ENCODE measurements at places on chromosomes 7 and 10.

DNA sequence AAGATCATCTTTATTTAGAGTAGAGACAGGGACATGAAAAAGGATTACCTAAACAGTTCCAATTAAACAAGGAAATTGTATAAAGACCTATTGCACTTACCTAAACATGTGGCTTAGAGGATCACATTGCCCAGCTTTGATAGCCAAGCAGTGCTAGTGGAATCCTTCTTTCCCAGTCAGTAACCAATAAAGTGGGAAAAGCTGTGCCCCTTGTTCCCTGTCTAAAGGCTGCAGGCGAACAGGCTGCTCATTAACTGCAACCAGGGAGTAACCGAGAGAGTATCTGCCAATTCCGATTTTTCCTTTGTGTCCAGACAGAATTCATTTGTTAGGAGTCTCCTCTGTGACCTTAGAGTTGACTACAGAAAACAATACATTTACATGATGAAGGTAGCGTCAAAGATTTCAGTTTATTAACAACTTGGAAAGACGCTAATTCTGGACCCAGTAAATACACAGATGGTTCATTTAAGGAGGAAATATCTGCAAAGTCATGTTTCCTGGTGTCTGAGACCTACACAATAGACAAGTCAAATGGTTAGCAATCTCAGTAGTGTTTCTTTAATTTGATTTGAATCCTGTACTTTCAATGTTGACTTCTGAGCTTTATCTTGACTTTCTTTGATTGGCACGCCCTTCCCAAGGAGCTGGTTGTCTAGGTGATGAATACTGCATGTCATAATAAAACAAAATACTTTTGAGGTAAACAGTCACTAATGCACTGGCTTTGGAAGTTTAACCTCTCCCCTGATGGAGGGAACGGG lies 57.3 kb upstream of the MET start:
- DNase-seq: no peak

DNA sequence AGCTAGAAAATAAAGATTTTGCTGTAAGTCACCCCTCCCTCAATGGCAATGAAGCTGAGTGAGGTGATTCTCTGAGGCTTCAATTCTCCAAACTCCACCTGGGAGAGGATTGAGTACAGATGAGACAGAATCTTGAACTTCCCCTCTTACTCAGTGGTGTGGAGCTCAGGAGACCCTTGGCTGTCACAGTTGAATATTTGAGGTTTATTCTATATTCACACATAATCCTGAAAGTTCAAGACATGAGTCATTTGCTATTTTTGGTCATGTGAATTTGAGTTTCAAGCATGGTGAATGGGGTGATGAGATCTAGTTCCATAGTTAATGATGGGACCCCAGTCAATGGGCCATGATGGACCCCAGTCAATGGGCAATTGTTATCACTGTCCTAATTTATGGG lies 13.9 kb upstream of the TECTB start:
- no peak for DNase-seq

- DNase-seq: no peak
Observed at GRCh38 chr10:121371836-121372235, 226.4 kb downstream of the FGFR2 start.

GRCh38 chr7:26861050-26861449 lies 3.3 kb downstream of the SKAP2 start:
- no peak for DNase-seq

DNA sequence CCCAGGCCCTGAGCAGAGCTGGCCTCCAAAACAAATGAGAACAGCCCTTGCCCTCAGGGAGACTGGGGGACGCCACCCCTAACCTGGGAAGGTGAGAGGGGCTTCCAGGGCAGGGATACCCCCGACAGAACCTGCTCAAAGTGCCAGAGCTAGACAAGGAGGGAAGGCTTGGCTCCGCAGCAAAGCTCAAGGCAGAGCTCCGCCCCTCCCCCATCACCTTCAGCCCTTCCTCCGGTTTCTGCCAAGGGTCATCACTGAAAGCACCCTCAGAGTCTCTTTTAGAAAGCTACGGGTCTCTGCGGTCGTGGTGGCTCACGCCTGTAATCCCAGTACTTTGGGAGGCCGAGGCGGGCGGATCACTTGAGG lies 73.4 kb upstream of the CUX1 start:
- no peak for DNase-seq

- DNase-seq: no peak
Observed at GRCh38 chr10:79313911-79314439, 33.3 kb upstream of the PPIF start.

DNA sequence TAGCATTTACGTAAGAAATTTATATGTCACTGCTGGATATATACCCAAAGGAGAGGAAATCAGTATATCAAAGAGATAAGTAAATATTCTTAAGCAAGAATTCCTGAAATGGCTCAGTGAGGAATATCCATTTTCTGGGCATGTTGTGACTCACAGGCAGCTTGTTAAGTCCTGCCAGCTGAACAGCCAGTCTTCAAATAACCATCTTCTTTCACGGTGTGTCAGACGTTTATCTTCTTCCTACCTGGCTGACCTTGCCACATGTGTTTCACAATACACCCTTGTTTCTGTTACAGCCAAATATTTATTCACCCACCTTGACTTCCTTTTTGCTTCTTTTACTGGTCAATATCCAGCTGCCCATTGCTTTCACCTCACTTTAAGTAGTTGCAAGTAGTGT lies 648.1 kb downstream of the ANKRD7 start:
- DNase-seq: no peak

DNA sequence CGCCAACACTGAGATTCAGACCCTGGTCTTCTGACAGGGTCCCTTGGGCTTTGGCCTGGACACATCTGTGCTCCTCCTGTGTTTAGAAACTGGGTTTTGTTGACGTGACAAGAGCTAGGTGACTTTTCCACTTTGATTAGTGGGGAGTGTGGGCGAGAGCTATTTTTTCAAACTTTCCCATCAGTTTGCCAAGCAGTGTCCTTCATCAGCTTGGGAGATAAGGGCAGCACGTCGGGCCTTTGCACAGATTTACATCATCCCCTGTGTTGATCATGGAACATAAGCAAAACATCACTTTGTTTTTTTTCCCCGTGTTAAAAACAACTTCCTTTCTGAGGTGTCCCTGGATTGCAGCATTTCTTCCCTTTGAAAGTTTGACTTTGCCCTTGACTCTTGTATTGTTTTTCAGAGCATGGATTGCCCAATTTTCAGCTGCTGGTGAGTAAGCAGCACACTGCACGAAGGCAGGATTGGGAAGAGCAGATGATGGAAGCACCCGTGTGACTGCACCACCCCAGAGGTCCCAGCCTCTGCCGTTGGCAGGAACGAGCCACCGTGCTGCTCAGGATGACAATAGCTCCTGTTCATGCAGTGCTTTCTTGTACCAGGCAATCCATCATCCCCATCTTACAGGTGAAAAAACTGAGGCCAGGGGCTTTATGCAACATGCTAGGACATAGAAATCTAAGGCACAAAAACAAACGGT lies 6.4 kb upstream of the IGFBP1 start:
- DNase-seq: no peak

DNA sequence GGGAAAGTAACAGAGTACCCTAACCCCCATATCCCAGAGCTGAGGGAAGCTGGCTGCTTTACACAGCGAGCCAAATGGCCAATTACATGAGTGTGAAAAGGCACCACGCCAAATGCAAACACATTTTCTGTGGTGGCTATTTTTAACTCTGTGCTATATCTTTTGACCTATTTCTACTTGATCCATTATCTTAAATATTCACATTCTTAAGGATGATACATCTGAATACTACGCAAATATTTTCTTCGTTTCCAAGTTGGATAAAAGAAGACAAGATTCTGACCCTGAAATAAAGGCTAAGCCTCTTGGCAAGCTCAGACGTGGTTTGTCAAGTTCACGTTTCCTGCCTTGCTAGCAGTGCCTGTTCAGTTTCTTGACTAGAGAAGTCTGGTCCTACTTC lies 146.7 kb upstream of the TMEM196 start:
- no peak for DNase-seq

GRCh38 chr10:117134306-117135025 lies 3.6 kb downstream of the VAX1 start:
- DNase-seq: no peak

- DNase-seq: no peak
Observed at GRCh38 chr10:33183655-33184054, 150.8 kb downstream of the NRP1 start.

GRCh38 chr10:585502-585901 lies 104.0 kb downstream of the DIP2C start:
- no peak for DNase-seq

DNA sequence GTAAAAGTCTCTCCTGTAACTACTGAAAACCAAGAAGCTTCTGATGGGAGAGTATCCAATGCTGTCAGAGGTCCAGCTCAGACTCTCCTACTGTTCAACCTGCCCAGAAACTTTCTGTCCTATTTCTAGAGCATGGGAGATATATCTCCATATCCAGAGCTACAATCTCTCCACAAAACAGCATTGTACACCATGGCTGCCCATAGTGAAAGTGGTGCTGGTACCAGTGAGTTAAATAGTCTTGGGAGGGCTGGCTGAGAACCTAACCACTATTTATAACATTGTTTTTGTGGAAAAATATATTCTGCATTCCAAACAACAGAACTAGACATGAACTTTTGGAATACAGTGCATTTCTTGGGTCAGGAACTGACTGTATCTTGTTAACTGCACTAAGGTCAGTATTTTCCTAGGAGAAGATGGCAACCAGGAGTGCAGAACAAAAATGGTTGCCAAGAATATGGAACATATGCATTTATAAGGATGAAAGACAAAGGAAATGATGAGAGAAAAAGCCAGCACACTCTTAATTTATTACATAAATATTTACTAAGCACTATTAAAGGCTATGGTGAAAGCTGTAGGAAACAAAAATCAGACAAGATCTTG lies 91.9 kb downstream of the ZNF438 start:
- no peak for DNase-seq
